ENCODE measurements at places on chromosomes 6 and 20.
A peak's percentile ranks its signal among the peaks of the same experiment; 100 is the strongest.

GRCh38 chr6:25486550-25486949 lies 165.5 kb upstream of the SCGN start:
- DNase-seq = no peak

- DNase-seq = no peak
Measured at GRCh38 chr20:38307371-38308046, 3.6 kb downstream of the BPI start.

GRCh38 chr20:18727032-18727508 lies 86.5 kb upstream of the SCP2D1 start:
- DNase-seq = no peak

- peak; percentile 63 for DNase-seq
Measured at GRCh38 chr6:52333840-52334200, 28.1 kb upstream of the PAQR8 start.

GRCh38 chr6:142696123-142697000 lies 248.6 kb downstream of the HIVEP2 start:
- DNase-seq = no peak

DNA sequence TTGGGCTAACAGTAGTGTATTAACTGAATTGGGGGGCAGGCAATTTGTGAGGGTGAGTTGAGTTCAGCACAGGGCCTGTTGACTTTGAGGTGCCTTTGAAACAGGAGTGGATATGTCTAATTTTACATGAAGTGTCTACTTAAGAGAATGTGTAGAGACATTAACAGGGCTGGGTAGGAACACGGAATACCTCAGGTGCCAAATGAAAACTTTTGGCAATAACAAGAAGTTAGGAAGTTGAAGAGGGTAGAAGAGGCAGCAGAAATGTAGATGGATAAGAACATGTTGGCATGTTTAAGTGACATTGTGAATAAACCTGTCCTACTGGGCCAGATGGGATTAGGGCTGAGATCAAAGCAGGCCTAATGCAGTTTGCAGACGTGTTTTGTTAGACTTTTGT lies 117.0 kb downstream of the SLC16A10 start:
- no peak for DNase-seq

GRCh38 chr6:150323205-150323604 lies 45.6 kb upstream of the IYD start:
- DNase-seq = no peak

GRCh38 chr6:90463359-90463758 lies 123.5 kb downstream of the MAP3K7 start:
- peak; percentile 51 for DNase-seq

- no peak for DNase-seq
Measured at GRCh38 chr6:93416571-93417420, 2.6 kb downstream of the EPHA7 start.

- DNase-seq = no peak
Measured at GRCh38 chr20:44748005-44748370, 2.3 kb downstream of the KCNK15 start.

DNA sequence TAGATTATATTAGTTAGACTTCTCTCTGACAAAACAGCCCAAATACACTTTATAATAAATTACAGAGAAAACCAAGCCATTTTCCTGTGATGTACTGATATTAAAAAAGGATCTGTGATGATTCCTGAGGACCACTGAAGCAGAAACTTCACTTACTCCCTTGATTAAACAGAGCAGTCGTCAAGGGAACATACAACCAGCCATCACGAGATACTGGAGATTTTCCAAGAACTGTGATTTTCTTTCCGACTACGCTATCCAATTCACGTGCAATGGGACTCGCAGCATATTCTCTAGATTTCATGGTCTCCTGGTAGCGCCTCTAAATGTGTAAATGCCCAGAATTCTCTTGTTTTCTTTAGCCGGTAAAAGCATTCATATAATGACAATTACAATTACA lies 377.4 kb downstream of the PHF3 start:
- no peak for DNase-seq

DNA sequence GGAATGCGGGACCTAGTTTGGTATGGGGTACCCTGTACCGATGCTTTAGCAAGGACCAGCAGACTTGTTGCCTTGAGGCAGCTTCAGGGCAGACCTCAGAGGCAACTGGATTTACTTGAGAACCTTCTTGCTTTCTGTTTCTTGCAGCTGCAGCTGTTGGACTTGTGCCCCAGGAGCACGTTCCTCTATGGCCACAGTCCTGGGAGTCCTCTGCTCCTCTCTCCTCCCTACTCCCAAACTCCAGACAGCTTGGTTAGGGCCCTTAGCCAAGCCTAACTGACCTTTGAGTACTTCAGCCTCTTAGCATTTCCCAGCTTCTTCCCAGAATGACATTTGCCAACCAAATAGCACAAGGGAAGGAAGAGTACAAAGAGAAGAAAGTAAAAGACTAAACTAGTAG lies 34.7 kb downstream of the GHRH start:
- no peak for DNase-seq

DNA sequence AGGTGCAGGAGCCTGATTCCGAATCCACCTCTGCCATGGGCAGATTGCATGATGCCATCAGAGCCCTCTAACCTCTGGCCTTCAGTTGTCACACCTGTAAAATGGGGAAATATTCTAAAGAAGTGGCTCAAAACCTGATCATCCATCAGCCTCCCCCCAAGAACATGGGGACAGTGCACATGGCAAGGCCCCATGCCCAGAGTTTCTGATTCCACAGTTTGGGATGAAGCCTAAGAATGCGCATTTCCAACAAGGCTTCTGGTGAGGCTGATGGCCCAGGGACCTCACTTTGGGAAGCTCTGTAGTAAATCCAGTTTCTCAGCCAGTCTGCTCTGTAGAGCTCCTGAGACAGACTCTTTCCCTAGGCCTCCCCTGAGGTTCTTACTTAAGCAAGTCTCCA lies 119.9 kb upstream of the CD93 start:
- no peak for DNase-seq

GRCh38 chr6:117951783-117952182 lies 44.7 kb downstream of the SLC35F1 start:
- no peak for DNase-seq

GRCh38 chr6:68873236-68873635 lies 238.2 kb downstream of the ADGRB3 start:
- no peak for DNase-seq

DNA sequence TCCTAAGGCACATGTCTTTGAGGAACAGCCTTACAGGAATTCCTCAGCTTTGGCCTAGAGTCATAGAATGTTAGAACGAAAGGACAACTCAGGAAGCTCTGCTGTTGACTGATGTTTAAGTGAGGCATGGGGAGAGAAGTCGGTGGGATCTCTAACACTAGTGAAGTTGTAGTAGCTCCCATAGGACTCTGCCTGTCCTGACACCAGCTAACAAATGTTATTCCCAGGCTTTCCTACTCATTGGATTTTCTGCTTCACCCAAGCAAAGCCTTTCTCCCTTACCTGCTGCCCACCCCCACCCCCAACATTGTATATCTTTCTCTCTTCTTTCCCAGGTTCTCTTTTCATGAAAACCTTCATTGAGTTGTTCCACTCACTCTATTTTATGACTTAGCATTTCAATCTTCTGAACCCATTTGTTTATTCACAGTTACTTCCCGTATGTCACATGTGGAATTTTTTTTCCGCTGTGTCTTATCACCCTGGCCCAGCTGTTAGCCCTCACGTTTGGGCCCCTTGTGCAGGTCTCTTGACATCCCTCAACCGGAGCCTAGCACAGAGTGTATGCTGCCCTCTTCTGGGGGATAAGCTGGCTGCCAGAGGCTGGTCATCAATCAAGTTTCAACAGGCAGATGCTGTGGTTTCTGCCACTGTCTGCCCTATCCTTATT lies 39.2 kb upstream of the RNF8 start:
- peak; percentile 39 for DNase-seq

- no peak for DNase-seq
Measured at GRCh38 chr6:158503222-158503621, 56.7 kb upstream of the TMEM181 start.

DNA sequence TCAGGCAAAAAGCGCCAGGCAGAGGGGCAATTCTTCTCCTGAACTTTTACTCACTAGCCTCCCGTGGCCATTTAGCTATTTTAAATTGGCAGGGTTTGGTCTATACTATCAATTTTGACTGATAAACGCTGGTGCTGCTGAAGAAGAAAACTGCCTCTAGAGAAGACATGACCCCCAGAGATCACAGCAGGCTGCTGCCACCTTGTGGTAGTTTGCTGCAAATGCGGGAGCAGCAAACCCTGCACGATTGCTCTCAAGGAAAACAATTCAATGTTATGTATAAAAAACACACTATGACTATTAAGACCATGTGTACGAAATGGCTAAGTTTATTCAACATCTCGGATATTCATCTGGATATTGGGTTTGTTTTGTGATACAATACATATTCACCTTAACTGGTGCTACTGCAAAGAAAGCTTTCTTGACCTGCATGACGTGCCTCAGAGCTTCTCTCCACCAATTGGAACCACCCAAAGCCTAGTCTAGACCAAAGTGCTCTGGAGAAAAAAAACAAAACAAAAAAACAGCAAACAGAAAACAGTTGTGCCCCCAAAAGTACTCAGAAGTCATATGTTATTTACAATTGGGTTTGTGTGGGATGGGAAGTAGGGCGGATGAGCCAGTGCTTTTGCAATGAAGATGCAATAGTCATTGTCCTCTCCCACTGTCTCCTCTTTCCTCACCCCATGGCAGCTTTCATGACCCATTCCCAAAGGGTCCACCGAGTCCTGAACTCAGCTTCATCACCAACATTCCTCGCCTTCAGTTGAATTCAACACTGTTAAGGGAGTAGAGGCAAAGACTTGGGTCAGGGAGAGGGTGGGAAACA lies 19.6 kb upstream of the IL17F start:
- DNase-seq = peak; percentile 77

DNA sequence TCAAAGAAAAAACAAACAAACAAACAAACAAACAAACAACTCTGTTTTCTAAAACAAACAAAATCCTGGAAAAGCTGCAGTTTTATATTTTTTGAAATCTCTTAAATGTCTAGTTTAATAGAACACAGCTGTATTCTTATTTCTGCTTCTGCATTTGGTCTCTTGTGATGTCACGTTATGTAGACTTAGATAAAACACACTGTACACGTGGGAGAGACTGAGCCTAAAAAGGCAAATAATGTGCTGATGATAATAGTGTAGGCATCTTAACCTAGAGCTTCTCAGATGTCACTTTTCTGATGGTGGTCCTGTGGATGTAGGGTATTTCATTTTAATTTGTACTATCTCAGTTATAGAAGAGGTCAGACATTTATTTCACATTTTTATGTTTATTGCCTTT lies 261.7 kb downstream of the UTRN start:
- no peak for DNase-seq

GRCh38 chr6:128759901-128760300 lies 123.0 kb upstream of the LAMA2 start:
- DNase-seq = no peak

DNA sequence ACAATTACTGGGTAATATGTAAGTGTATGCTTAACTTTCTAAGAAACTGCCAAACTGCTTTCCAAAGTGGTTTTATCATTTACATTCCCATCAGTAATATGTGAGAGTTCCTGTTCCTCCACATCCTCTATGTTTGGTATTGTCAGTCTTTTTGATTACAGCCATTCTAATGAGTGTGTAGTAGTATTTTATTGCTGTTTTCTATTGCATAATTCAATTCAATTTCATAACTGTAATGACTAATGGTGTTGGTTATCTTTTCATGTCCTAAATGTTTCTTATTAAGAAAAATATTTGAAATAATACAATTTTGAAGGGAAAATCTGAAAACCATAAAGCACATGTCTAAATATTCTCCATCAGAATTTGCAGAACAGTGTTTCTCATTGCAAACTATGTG lies 119.3 kb downstream of the MAP3K7 start:
- no peak for DNase-seq

GRCh38 chr20:8400486-8400885 lies 268.4 kb downstream of the PLCB1 start:
- no peak for DNase-seq

GRCh38 chr6:140537834-140538705 lies 1163.6 kb upstream of the CITED2 start:
- DNase-seq = no peak

DNA sequence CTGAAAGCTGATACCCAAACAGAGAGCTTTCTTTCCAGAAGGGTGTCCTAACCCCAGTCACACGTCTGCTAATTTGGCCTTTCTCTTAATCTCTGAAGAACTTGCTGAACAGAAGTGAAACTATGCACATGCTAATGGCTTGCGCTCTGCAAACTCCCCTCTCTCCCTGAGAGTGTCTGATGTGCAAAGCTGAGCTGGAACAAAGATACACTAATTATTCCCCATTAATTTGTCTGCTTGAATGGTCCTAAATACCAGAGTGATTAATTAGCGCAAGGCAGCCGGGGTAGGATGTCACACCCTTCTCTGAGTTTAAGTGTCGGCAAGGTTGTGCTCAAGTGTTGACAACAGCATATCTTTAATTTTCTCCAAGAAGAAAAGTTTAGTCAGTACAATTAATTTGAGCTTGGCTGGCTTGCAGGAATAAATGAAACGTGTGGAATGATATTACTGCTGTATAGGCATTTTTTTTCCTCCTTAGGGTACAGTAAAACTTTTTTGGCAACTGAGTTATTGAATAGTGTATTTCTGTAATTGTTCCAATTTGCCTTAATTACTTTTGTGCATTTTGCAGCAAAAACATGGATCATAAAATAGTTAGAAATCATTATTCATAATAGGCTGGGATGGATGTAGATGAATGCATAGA lies 715.9 kb upstream of the POU3F2 start:
- no peak for DNase-seq

GRCh38 chr20:51532577-51533191 lies 9.8 kb downstream of the NFATC2 start:
- DNase-seq = peak; percentile 59

DNA sequence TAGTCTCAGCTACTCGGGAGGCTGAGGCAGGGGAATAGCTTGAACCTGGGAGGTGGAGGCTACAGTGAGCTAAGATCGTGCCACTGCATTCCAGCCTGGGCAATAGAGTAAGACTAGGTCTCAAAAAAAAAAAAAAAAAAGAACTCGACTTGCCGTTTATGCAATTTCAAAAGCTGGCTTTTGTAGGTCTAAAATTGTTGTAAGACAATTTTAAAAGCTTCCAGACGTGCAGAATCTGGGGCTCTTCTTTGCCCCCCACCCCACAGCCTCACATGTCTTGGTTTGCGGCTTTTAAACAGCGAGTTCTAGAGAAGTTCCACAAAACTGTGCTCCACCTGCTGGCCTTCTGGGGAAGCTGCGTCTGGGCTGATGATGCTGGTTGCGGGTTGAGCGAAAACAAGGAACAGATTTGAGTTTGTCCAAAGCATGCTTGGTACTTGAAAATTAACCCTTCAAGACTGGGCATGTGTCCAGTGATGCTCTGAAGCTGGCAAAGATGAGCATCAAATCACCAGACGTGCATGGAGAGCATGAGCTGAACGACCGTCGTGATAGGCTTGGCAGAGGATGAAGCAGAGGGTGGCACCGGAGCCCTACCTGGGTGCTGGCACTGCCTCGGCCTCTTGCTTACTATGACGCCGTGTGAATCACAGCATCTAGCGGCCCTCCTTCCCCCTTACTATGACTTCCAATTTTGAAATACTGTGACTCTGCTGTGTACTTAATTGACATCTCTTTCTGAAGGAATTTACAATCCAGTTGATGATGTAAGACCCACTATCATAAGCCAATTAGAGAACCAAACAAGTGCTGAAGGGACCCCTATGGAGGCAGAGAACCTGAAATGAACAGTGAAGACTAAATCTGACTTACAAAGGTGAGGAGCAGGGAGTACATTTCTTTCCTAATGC lies 171.4 kb downstream of the GMPR start:
- peak; percentile 65 for DNase-seq

- no peak for DNase-seq
Measured at GRCh38 chr6:1475174-1475573, 85.8 kb downstream of the FOXF2 start.

- no peak for DNase-seq
Measured at GRCh38 chr6:166770216-166771116, 143.4 kb upstream of the RPS6KA2 start.
